ENCODE measurements at places on chromosomes 4 and X.

DNA sequence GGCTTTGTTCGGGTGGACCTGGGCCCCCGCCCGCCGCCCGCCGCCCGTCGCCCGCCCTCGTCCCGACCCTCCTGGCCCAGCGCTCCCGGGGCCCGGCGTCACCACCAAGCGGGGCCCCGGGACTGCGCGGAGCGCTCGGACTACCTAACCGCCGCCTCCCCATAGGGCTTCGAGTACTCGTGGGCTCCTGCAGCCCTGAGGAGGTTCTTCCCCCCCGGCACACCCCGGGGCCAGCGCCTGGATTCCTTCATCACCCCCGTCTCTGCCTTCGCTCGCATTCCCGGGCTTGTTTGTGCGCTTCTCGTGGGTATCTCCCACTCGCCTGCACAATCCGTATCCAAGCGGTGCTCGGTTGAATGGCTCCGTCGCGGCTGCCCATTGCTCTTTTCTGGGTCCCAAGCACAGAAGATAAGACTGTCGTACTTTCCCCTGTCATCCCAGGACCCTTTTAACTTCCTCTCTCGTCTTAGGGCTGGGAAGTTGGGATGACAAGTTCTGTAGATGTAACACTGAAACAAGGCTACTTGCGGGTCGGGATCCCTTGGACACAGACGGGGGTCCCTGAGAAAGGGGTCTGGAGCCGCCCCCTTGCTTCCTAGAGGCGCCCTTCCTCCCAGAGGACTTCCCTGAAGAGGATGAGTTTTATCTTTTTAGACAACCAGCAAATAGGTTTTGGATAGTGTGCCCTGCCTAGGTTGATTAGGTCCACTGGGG is 565 bp downstream of the MOB1B start:
- no peak for DNase-seq

DNA sequence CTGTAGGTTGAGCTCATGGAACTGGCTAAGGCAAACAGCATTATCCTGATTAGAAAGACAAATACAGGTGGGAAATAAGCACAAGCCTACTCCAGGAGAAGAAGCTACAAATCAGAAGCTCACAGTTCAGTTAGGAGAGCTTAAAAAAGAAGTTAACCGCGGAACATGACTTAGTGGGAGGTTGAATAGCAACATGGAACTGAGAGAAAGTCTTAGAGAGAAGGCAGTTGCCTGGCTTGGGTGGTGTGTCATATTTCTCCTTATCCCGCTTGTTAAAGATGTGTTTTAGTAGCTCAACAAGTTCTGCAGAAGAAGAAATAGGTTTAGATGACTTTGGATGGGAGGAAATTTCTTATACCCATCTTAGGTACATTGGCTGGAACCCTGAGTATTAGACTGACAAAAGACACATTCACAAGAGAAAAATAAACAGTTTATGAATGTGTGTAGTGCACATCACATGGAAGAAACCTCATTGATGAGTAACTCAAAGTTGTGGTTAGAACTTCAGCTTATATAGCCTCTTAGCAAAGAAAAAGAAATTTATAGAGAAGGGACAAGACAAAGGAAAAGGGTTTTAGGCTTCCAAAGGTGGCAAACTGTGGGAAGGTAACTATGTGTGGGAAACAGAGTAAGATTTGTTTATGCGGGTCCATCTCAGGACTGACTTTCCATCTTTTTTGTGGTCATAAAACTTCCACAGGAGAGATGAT is 37.4 kb upstream of the RXFP1 start:
- no peak for DNase-seq

- DNase-seq, result no peak
Measured at GRCh38 chrX:9656277-9656676, 109.4 kb downstream of the GPR143 start.

DNA sequence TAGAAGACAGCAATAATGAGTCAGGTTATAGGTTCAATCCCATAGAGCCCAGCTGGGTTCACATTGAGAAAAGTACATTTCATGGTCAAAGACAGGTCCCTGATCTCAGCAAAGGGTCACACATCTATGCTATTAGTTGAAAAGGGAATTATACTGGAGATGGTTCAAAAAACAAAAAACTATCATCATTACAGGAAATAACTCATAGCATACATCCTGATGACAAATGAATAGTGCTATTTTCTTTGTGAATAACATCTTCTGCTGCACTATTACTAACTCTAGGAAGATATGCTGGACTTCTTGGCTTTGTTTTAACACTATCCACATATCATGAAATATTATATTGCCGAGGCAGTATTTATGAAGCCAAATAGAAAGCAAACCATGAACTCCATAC is 202.5 kb upstream of the MAB21L2 start:
- no peak for DNase-seq

DNA sequence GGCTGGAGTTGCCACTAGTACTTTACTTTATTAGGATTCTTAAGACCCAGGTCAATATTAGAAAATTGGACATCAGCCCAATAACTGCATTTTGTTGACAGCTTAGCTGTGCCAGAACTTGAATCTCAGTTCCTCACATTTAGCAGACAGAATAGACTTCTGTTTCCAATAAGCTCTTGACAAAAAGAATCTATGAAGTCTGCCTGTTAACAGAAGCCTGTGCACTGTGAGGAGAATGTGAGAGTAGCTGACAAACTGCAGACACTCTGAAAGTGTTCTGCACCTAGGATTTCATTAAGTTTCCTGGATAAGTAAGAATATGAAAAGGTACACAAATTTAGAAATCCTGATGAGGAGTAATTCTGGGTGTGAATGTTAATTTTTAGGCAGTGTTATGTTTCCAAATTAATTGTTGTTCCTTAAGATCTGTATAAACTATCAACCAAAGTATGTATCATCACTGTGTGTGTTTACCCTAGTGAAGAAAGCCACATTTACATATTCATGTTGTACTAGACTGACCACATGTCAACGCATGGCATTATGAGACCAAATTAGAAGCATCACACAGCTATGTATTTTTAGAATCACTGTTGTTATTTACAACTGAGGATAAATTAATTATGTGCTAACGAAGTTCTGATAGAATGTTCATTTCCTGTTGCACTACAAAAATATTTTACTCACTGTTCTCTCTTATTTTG is 756.4 kb upstream of the IGFBP7 start:
- DNase-seq, result no peak

GRCh38 chr4:137812258-137812657 is 280.0 kb upstream of the PCDH18 start:
- no peak for DNase-seq

DNA sequence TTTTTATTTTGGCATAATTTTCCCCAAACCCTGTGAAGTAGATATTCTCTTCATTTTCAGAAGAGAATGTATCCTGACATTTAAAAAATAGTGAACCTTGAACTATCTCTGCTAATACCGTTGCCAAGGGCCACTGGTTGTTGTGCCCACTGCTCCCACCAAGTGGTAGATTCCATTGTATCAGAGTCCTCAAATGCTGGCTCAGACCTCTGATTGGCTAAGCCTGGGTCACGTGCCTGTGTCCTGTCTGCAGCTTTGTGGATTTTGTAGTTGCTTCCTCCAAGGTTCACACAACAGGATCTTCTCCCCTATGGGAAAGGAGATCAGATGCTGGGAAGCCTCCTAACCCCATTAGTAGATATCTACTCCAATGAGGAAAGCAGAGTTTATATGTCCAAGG is 104.8 kb upstream of the CASK start:
- no peak for DNase-seq

GRCh38 chr4:20624793-20625374 is 75.4 kb upstream of the PACRGL start:
- DNase-seq, result no peak

DNA sequence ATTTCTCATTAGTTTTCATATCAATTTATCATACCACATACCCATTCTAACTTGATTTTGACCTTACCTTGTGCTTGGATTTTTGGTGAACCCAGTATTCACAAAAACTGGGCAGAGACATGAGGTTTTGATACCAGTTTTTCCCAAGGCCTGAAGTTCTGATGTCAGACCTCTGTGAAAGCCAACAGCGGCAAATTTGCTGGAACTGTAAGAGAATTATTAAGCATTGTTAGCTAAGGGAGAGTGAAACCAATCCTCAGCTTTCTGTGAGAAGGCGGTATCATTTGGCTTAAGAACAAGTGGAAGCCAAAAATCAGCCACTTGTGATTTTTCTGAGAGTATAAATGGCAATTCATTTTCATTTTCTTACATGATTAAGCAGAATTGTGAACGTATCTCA is 8.9 kb downstream of the HSD17B13 start:
- DNase-seq, result no peak

DNA sequence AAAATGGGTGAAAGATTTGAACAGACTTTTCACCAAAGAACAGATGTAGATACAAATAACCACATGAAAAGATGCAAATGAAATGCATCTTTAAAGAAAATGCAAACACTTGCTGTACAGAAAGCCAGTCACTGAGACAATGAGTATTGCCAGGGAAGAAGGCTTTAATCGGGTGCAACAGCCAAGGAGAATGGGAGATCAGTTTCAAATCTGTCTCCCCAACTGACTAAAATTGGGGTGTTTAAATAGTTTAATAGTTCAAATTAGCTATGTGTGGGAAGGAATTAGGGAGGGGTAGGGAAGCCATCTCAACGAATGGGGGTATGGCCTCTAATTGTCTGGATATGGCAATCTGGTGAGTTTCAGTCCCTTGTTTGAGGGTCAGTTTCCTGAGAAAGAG is 295.4 kb downstream of the PTTG2 start:
- DNase-seq, result no peak

DNA sequence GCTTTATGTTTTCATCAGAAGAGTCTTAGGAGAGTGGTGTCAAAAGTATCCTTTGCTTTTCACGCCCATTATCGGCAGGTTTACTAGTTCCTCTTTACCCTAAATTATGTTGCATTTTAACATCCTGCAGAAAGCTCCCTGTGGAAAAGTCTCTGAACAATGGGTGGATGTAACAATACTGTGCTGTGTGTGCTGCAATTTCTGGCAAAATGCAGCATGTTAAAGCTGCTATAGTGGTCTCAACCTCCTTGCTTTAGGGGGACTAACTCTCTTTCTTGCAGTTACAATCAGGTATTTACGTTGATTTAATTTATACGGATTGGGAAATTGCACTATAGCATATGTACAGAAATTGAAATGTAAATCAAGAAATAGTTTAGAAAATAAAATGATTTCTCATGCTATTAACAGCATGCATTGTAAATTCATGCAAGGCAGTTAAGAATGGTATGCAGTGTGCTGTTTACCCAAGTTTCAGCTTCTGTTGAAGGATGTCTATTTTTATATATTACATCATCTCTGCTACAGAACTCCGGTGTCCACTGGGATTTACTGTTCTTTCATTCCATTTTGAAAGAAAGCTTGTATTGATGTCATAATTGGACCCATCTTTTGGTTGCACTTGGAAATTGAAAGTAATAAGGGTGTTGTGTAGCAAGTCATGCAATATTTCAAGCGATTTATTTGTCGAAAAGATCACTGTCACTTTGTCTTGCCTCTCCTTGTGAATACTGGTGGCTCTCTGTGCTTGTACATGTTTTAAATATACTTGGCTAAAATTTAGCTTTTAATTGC is 145.7 kb downstream of the RAPGEF2 start:
- DNase-seq, result no peak

- no peak for DNase-seq
Measured at GRCh38 chr4:83780053-83780733, 244.3 kb downstream of the GPAT3 start.

DNA sequence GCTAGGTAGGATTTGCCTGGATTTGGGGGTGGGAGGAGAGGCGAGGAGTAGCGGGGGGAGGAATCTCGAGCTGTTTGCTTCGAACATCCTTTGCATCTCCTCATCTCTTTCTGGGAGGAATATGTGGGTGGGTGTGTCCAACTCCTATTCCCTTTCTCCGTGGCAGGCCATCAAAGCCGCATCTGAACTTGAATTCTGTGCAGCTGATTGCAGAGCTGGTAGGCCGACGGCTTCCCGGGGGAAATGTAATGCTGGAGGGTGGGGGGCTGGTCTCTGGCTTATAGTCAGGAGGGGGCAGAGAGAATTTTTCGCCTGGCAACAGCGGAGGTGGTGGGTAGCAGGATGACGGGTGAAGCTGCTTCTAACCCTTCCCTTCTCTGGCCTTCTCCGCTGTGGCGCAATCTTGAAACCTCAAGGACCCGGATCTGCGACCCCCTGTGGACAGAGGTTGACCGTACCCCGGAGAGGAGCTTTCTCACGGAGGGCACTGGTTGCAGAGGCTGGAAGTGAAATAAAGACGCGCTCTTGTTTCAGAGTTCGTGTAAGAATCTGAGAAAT is 628 bp downstream of the ZCCHC12 start:
- no peak for DNase-seq

GRCh38 chrX:103586314-103586646 is 965 bp downstream of the TCEAL4 start:
- DNase-seq, result no peak

GRCh38 chr4:176539785-176540175 is 220.0 kb downstream of the SPCS3 start:
- no peak for DNase-seq

GRCh38 chr4:184504385-184504784 is 30.0 kb upstream of the IRF2 start:
- DNase-seq, result no peak

DNA sequence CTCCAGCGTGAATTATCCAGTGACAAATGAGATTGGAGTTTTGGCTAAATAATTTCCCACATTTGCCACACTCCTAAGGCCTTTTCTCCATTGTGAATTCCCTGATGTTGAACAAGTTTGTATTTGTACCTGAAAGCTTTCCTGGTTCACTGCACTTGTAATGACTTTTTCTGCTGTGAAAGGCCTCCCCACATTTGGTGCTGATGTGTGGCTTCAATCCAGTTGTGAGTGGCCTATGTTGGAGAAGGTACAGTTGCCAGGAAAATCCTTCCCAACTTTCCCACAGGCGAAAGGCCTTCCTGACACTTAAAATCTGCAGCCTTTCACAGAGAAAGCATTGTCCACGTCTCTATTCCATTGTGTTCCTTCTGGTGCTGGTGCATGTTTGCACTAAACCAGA is 17.3 kb upstream of the HPGD start:
- DNase-seq, result no peak

DNA sequence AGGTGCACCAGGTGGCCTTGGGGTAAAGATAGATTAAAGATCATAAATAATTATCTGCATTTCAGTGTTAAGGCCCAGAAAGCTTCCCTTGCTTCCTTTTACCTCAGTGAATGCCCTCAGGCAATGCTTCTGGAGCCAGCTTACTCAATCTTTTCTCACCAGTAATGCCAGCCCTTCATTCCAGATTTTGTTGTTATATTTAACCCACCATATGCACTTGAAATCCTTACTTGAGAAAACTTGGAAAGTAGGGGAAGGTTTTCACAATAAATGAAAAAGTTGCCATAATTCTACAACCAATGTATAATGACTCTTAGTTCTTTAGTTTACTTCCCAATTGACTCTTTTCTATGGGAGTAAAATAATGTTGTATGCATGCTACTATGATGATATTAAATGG is 17.1 kb upstream of the PBDC1 start:
- DNase-seq, result no peak

GRCh38 chr4:129978315-129978714 is 882.4 kb downstream of the C4orf33 start:
- DNase-seq, result no peak

- no peak for DNase-seq
Measured at GRCh38 chrX:124028182-124028581, 66.7 kb downstream of the STAG2 start.

GRCh38 chr4:93221771-93222170 is 606.8 kb upstream of the ATOH1 start:
- DNase-seq, result no peak
